T-helper 1 cell (primary cell): ENCODE measurements at places on chromosomes 11 and 22.

- no peak for DNase-seq
These were observed 51.7 kb downstream of the HSD17B12 start for GRCh38 chr11:43732225-43732624.

GRCh38 chr11:128058580-128059208 lies 528.7 kb downstream of the ETS1 start:
- DNase-seq, result no peak

DNA sequence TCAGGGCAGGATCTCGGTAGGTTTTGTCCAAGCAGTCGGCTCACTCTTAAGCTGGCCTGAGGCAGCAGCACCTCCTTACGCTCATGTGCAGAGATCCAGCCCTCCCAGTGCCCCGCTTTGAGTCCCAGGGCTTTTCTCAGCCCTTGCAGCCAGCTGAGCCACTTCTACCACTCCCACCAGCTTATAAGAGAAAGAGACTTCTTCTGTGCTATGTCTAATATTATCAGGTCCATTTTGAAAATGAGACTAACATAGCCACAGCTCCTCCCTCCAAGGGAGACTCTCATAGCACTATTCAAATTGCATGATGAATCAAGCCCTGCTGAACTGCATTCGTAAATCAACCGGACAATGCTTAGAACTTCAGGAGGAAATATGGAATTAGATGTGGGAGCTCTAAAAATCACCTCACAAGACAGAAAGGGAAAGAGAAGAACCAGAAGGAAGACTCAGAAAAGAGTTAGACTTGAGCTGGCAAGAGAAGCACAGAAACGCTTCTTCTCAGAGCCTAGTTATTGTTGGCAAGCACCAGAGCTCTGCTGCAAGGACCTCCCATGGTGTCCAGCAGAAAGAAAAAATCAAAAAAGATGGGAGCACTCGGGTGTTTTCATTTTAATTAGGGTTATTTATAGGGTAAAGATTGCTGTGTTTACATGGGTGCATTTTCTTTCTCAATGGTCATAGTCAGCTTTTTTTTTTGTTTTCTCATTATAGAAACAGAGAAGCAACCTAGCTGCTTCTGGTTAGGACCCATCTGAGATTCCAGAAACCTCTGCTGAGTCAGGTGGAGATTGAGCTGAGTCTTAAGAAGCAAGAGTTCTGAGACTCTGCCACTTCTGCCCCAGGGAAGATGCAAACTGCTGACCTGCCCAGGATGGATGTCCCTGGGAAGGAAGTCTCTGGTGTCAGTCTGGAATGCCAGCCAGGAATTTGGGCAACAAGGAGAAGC lies 181.4 kb downstream of the ETS1 start:
- no peak for DNase-seq

GRCh38 chr11:114049050-114049449 lies 10.5 kb upstream of the ZBTB16 start:
- no peak for DNase-seq

GRCh38 chr11:3213659-3214419 lies 4.8 kb downstream of the MRGPRG start:
- no peak for DNase-seq

GRCh38 chr22:24302591-24302990 lies 32.0 kb downstream of the SPECC1L start:
- DNase-seq, result no peak
